Body of pancreas (tissue), 4 donors: ENCODE measurements at places on chromosomes 2 and 18. TPM values are rescaled to one million over a fixed set of nuclear protein-coding genes. Genes with fewer than 3 reads are reported as not detected.

DRC1 gene
- total RNA-seq, result not detected

CFAP65 gene
- not detected for total RNA-seq

FIGLA gene
- total RNA-seq, result not detected

ARHGAP28 gene
- total RNA-seq, result 16.3 TPM

ST8SIA3 gene
- total RNA-seq, result 0.66 TPM

KCNG3 gene
- total RNA-seq, result 6.9 TPM

CCNYL1 gene
- 14.5 TPM for total RNA-seq

DNA sequence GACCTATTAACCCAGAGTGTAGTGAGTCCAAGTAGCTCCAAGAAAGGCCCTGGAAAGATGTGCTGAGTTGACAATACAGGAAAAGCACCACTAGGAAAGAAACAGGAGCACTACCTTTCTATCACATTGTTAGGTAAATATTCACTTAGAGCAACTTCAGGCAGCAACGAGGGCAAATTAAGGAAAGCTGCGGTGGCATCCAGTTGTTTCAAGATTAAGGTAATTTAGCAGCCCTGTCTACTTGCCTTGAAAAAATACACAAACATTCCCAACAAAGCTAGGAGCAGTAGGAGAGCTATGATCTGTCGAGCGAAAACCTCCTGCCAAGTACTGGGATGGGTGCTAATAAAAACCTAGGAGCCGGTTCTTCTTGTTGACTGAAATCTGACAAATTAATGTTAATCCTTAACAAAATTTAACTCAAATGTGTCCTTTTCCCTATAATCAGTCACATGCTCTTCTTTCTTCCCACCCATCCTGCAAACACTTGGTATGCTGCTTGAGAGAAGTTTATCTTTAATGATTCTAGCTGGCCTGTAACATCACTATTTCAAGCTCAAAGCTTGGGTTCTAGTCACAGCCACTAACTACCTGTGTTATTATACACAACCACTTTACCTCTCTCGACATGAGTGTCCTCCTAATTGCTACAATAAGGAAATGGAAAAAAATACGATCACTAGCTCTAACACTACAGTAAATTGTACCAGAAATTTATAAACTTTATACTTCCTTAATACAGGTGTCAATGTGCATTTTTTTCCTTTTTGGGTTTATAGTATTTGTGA is 2.0 kb downstream of the ACAA2 start:
- no peak overlapping the region for H3K27ac ChIP-seq
- DNase-seq, result no peak
- H3K27me3 ChIP-seq, result no peaks in the 10 kb centered on the region
- no peak overlapping the region for H3K4me3 ChIP-seq

DNA sequence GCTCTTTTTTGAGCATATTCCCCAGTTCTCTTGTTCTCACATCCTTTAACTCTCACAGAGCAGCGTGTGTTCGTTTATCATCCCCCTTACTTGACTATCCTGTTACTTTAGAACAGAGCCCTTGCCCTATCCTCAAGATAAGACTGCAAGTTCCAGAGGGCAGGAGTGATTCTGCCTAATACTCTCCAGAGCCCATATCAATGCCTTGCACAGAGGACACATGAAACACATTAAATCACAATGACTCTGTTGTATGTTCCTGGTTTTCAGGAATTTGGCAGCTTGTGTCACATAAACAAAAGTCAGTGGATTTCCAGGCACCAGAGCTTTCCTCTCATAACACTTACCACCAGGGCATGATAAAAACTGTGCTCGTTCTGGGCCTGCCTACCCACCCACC is 156.7 kb downstream of the RNF144A start:
- H3K27me3 ChIP-seq, result no peaks in the 10 kb centered on the region
- H3K4me1 ChIP-seq, result no peaks in the 10 kb centered on the region
- H3K4me3 ChIP-seq, result no peak overlapping the region
- no peak overlapping the region for H3K27ac ChIP-seq

DNA sequence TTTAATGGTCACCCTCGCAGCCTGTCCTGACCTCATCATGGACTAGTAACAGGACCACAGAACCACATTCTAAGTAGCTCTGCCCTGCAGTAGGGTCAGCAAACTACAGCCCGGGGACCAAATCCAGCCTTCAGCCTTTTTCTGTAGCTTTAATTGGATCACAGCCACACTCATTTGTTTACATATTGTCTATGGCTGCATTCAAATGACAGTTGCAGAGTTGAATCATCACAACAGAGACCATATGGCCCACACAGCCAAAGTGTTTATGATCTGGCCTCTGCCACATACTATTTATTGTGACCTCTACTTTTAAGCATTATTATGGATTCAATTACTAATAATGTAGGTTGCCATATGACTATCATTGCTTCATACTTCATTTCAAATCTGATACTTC is 47.7 kb downstream of the MAP3K19 start:
- H3K27me3 ChIP-seq, result no peaks in the 10 kb centered on the region
- DNase-seq, result no peak
- no peaks in the 10 kb centered on the region for H3K36me3 ChIP-seq
- peaks cover 7% of the 10 kb centered on the region for H3K4me1 ChIP-seq

DNA sequence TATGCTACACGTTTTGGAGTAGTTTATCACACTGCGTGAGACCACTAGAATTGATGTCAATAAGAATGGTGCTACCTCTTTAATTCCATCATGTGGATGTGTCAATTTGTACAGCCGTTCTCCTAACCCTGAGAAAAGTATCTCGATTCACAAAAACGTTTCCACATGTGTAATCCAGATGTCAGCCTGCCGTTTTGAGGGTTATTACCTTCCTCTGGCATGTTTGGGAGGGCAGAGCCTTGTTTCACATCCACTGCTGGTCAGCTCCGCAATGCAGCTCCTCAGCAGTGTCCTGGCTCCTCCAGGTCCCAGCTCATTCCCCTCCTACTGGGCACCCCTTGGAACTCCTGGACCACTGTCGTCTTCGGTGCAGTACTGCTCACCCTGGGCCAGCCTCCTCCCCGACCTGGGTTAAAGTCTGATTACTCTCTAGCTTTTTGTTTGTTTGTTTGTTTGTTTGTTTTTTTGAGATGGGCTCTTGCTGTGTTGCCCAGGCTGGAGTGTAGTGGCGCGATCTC is 34.6 kb downstream of the COPS7B start:
- no peak overlapping the region for H3K4me3 ChIP-seq
- no peak for DNase-seq
- H3K36me3 ChIP-seq, result no peaks in the 10 kb centered on the region
- no peak overlapping the region for H3K27ac ChIP-seq
- no peaks in the 10 kb centered on the region for H3K27me3 ChIP-seq
- no peaks in the 10 kb centered on the region for H3K4me1 ChIP-seq

GRCh38 chr2:28780496-28780895 is 28.9 kb downstream of the PPP1CB start:
- DNase-seq, result no peak
- peaks cover 33% of the 10 kb centered on the region for H3K36me3 ChIP-seq
- H3K27ac ChIP-seq, result no peak overlapping the region
- no peak overlapping the region for H3K4me3 ChIP-seq
- peaks cover 16% of the 10 kb centered on the region for H3K4me1 ChIP-seq

DNA sequence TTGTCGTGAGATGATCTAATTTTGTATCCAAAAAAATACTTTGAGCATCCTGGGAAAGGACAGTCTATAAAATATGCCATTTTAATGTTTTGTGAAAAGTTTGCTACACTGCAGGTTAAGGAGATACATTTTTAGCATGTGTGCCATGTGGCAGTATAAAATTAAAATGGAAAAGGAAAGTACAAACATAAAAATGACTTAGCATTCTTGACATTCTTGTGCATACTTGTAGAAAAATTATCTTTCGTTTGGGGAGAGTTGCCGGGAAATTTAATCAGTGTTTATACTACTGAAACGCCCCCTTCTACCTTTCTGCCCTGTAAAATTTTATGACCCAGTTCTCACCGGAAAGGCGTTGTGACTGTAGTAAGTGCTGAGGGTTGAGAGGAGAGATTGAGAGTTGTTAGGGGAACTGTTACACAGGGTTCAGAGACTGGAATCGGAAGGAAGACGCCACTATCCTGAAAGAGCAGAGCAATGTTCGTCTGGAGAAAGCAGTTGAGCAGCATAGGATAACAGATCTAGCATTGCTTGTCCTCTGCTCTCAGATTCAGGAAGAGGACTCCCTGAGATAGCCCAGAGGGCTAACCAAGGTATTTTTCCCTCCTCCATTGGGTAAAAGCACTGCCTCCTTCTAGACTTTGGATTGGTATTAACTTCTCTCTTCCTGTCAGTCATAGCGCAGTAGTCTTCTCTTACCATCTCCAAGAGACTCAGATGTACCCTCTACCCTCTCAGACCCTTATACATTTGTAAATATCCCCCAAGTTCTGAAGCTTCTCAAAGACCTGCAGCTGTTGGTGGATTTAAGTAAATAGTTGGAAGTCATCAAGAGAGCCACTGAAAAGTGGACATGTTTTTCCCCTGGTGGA is 2.7 kb downstream of the CDH20 start:
- no peaks in the 10 kb centered on the region for H3K36me3 ChIP-seq
- DNase-seq, result no peak
- peaks cover 14% of the 10 kb centered on the region for H3K4me1 ChIP-seq
- H3K4me3 ChIP-seq, result no peak overlapping the region

- no peak overlapping the region for H3K27ac ChIP-seq
- H3K36me3 ChIP-seq, result no peaks in the 10 kb centered on the region
- DNase-seq, result no peak
- no peak overlapping the region for H3K4me3 ChIP-seq
- no peaks in the 10 kb centered on the region for H3K27me3 ChIP-seq
- H3K4me1 ChIP-seq, result no peaks in the 10 kb centered on the region
These were observed 28.4 kb downstream of the CPS1 start for GRCh38 chr2:210584834-210585233.

- no peaks in the 10 kb centered on the region for H3K36me3 ChIP-seq
- H3K27ac ChIP-seq, result no peak overlapping the region
- H3K4me3 ChIP-seq, result no peak overlapping the region
- peaks cover 18% of the 10 kb centered on the region for H3K4me1 ChIP-seq
- no peaks in the 10 kb centered on the region for H3K27me3 ChIP-seq
These were observed 114.4 kb upstream of the COPS8 start for GRCh38 chr2:236971131-236971821.

GRCh38 chr2:47346-47725 is 1.0 kb upstream of the FAM110C start:
- H3K4me1 ChIP-seq, result peaks cover 34% of the 10 kb centered on the region
- H3K27ac ChIP-seq, result peak overlapping the region; percentile 98
- DNase-seq, result peak; percentile 27
- H3K27me3 ChIP-seq, result no peaks in the 10 kb centered on the region
- H3K36me3 ChIP-seq, result no peaks in the 10 kb centered on the region

DNA sequence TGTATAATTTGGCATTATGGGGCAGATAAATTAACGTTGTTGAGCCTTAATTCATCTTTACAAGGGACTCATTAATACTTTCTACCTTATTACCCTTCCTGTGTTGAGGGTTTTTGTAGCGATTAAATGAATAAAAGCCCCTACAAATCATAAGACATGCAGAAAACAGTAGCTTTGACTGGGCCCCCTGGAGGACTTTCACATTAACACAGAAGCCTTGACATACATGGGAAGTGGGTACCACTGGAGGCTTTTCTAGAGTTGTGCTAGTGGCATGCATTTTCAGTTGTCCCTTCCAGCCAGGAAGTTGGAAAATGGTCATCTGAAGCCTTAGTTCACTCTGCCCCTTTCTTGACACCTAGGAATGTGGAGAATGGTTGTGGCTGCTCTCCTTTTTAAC is 30.2 kb downstream of the MTA3 start:
- peaks cover 7% of the 10 kb centered on the region for H3K4me1 ChIP-seq
- DNase-seq, result no peak
- no peaks in the 10 kb centered on the region for H3K36me3 ChIP-seq
- no peaks in the 10 kb centered on the region for H3K27me3 ChIP-seq

DNA sequence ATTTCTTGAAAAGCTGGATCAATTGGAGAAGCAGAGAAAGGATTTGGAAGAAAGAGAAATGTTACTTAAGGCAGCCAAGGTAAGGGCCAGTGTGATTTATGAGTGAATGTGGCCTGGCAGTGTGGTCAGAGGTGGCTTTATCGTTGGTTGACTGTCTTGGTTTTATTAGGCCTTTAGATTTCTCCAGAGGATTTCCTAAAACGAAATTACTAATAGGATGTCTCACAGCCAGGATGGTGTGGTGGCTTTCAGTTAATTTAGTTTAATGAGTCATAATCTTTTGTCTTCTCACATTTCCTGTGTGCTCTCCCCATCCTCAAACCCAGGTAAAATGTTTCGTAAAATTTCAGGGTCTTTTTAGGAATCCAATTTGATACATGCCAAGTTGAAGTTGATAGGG is 100.8 kb downstream of the TAF4B start:
- no peak for DNase-seq
- H3K27ac ChIP-seq, result no peak overlapping the region
